ENCODE measurements at places on chromosomes 6 and 20. TPM values are rescaled to one million over a fixed set of nuclear protein-coding genes. Genes with fewer than 3 reads are reported as not detected.

Gene DYNLT2
- 1.8 TPM for polyA plus RNA-seq

Gene SLC17A2
- polyA plus RNA-seq = not detected

Gene ZNFX1
- polyA plus RNA-seq = 4.7 TPM

Gene GPR63
- 1.2 TPM for polyA plus RNA-seq

Gene CST1
- polyA plus RNA-seq = not detected

Gene LY6G5B
- polyA plus RNA-seq = 4.0 TPM

Gene ANKRD6
- polyA plus RNA-seq = 43.5 TPM

Gene ZSCAN26
- 91.2 TPM for polyA plus RNA-seq

Gene COL10A1
- polyA plus RNA-seq = not detected

Gene SSTR4
- not detected for polyA plus RNA-seq

Gene CASS4
- polyA plus RNA-seq = not detected

Gene PLEKHG1
- polyA plus RNA-seq = 2.6 TPM

Gene SMOC2
- polyA plus RNA-seq = 1.2 TPM

Gene C2
- polyA plus RNA-seq = 1.2 TPM

Gene LHFPL5
- 0.17 TPM for polyA plus RNA-seq

Gene GNAS-AS1
- polyA plus RNA-seq = 0.64 TPM

Gene CLDN20
- polyA plus RNA-seq = not detected

Gene LTA
- 0.56 TPM for polyA plus RNA-seq

Gene RWDD1
- polyA plus RNA-seq = 83.3 TPM

Gene TREM2
- polyA plus RNA-seq = not detected

Gene ARMH2
- polyA plus RNA-seq = 0.73 TPM

Gene SNRPB2
- 260 TPM for polyA plus RNA-seq

Gene EEF1A2
- 208 TPM for polyA plus RNA-seq

Measured in neural cell (in vitro differentiated cells).